ENCODE measurements at places on chromosomes 12 and 14.

DNA sequence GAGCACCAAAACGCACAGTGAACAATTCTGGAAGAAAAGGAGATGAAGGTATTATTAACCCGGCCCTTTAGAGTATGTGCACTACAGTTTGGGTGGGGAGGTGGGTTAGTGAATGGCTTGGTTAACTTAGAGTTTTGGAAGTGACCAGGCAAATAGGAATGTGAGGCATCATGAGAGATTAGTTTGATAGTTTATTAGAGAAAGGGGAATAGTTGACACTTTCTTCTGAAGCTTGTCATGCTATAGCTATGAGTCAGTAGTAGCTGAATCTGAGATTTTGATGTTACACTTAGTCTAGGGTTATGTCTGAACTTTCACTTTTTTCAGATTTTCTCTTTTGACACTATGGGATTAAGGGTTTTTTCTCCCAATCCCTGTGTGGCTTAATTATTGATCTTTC is 567.2 kb downstream of the SNAPC1 start:
- peak; percentile 82 for DNase-seq

DNA sequence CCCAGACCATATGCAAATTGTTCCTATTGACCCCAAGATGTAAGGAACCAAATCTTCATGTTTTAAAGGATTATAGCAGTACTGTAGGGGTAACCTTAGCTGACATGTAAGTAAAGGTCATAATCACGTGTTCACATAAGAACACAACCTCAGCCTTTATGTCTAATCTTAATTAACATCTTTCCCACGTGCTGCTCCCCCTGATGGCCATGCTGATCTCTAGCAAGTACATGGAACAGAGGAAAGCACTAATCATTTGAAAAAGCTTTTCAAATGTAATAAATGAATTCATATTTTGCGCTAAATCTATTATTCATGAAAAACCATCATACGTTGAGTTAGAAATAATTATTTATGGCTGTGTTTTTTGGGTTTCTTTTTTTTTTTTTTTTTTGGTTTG is 30.5 kb upstream of the ITPR2 start:
- peak; percentile 10 for DNase-seq

GRCh38 chr12:77687321-77687720 is 143.4 kb upstream of the NAV3 start:
- DNase-seq = no peak

DNA sequence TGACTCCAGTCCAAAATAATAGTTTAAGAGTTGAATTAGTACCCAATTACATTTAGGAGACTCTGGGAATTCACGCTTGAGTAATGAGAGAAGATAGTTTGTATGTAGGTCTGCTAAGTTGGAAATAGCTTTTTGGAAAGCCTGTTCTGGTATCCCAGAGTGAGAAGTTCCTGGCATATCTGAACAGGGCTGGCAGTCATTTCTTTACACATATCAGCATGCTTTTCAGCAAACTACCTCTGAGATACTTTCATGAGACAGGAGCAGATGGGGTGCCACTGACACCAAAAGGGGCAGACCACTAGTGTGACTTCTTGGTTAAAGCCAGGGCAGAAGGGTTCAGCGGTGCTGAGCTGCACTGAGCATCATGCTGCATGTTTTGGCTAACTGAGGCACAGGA is 45.1 kb upstream of the GRIP1 start:
- no peak for DNase-seq

Measured in HCEC 1CT (cell line).